ENCODE measurements at places on chromosomes 6 and 20. TPM values are rescaled to one million over a fixed set of nuclear protein-coding genes. Genes with fewer than 3 reads are reported as not detected.

Gene SLC25A27
- total RNA-seq = 20.3 TPM

GRCh38 chr6:20669571-20670314 lies 135.5 kb downstream of the CDKAL1 start:
- no peaks in the 10 kb centered on the region for H3K27me3 ChIP-seq
- H3K27ac ChIP-seq = no peak overlapping the region
- H3K36me3 ChIP-seq = no peaks in the 10 kb centered on the region
- no peak for DNase-seq
- no peak overlapping the region for H3K4me3 ChIP-seq

Gene GHRH
- not detected for total RNA-seq

GRCh38 chr6:28220257-28221133 lies 4.6 kb upstream of the ZSCAN9 start:
- peaks cover 23% of the 10 kb centered on the region for H3K4me1 ChIP-seq
- H3K27ac ChIP-seq = no peak overlapping the region
- H3K36me3 ChIP-seq = no peaks in the 10 kb centered on the region

Gene TP53INP2
- 72.5 TPM for total RNA-seq
